Neural crest cell (in vitro differentiated cells): ENCODE measurements at places on chromosomes 2 and 18. TPM values are rescaled to one million over a fixed set of nuclear protein-coding genes. Genes with fewer than 3 reads are reported as not detected.

DYNAP gene
- total RNA-seq = not detected in 2 replicates

SLC40A1 gene
- 2.0 and 2.6 TPM in 2 replicates for total RNA-seq

- no peak overlapping the region for H3K27ac ChIP-seq
- H3K4me1 ChIP-seq = no peaks in the 10 kb centered on the region
- H3K36me3 ChIP-seq = no peaks in the 10 kb centered on the region
- DNase-seq = no peak
- H3K27me3 ChIP-seq = peaks cover 52% of the 10 kb centered on the region
These were observed 14.2 kb downstream of the GALNT5 start for GRCh38 chr2:157271590-157272203.

GRCh38 chr18:75160364-75160763 lies 48.6 kb downstream of the PTGR3 start:
- no peak for DNase-seq
- H3K4me1 ChIP-seq = peaks cover 12% of the 10 kb centered on the region
- no peak overlapping the region for H3K27ac ChIP-seq

DNA sequence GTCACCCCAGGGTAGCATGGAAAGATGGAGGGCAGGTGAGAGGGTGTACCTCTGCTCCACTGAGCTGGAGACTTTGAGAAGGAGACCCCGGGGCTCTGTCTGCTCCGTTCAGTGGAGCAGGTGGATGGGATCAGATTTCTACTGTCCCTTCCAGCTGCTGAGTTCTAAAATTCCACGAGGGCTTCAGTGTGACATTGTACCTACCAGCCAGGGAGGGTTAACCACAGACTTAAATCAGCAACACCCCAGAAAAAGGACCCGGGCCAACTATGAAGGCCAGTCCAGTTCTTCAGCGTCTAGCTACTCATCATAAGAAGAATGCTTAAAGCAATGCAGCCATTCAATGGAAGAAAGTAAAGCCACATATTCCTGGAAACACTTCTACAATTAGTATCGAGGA lies 23.8 kb downstream of the STAT1 start:
- H3K36me3 ChIP-seq = peaks cover 22% of the 10 kb centered on the region
- no peak overlapping the region for H3K27ac ChIP-seq
- no peaks in the 10 kb centered on the region for H3K4me1 ChIP-seq

DNA sequence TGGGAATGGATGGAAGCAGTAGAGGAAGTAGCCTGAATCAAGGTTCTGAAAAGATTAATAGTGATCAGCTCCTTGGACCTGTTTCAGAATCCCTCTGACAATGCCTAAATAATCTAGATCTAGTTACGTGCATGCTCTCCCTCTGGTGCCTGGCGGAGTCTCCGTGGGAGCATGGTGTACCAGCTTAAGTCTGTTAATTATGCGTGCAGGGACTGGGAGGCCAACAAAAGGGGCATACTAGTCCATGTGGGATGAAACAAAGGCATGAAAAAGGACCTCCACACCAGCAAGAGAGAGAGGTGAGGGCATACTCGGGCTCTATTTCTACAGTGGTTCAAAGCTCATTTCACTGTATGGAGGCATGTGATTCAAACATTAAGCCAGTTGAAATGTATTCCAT lies 200.3 kb downstream of the DPP4 start:
- peaks cover 3% of the 10 kb centered on the region for H3K27me3 ChIP-seq
- H3K4me3 ChIP-seq = no peak overlapping the region
- H3K4me1 ChIP-seq = no peaks in the 10 kb centered on the region
- no peak overlapping the region for H3K27ac ChIP-seq

GRCh38 chr2:237059155-237059875 lies 26.4 kb upstream of the COPS8 start:
- no peak overlapping the region for H3K4me3 ChIP-seq
- DNase-seq = no peak
- no peak overlapping the region for H3K27ac ChIP-seq
